Transverse colon (tissue), 4 donors: ENCODE measurements at places on chromosomes 6 and 20. TPM values are rescaled to one million over a fixed set of nuclear protein-coding genes. Genes with fewer than 3 reads are reported as not detected.

The RIPOR2 gene
- 1.2 TPM for total RNA-seq

- no peak overlapping the region for H3K4me3 ChIP-seq
- no peaks in the 10 kb centered on the region for H3K27me3 ChIP-seq
- peaks cover 3% of the 10 kb centered on the region for H3K36me3 ChIP-seq
- no peak for DNase-seq
Measured at GRCh38 chr6:36113049-36113448, 17.3 kb upstream of the MAPK13 start.

The CRISP2 gene
- total RNA-seq: not detected

The CGA gene
- not detected for total RNA-seq

The PCSK2 gene
- total RNA-seq: 1.4 TPM
